SJSA1 (cell line): ENCODE measurements at places on chromosomes 3 and 15. TPM values are rescaled to one million over a fixed set of nuclear protein-coding genes. Genes with fewer than 3 reads are reported as not detected.

- no peaks in the 10 kb centered on the region for H3K36me3 ChIP-seq
- H3K27ac ChIP-seq = no peak overlapping the region
- no peak for DNase-seq
- no peaks in the 10 kb centered on the region for H3K27me3 ChIP-seq
These were observed 342.1 kb upstream of the LRRC3B start for GRCh38 chr3:26280517-26280916.

DNA sequence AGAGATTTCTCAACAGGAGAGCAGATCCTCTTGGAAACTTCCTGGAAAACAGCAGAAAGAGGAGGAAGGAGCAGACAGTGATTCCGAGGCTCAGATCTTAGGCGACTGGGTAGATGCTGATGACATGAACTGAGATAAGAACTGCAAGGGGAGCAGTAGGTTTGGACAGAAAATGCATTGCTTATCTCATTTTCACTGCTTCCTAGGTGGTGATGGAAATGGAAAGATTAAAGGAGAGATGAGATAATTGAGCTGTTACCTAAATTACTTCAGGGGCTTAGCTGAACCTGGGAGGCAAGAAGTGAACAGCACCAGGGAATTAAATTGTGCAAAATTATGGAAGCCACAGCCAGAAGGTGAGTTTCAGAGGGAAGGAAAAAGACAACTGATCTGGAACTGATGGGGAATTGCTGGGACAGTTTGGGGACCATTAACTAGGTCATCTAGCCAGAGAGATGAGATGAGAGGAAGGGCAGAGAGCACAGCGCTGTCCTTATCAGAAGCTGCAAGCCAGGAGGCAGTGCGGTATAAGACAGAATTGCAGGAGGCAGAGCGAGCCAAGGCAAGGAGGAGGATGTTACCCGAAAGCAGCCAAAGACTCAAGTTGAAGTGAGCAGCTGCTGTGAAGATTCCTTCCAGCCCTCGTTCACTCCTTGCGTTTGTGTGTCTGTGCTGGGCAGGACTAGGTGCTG, 140.4 kb downstream of the SRGAP3 start:
- no peaks in the 10 kb centered on the region for H3K36me3 ChIP-seq
- no peaks in the 10 kb centered on the region for H3K4me1 ChIP-seq
- no peaks in the 10 kb centered on the region for H3K27me3 ChIP-seq
- DNase-seq = no peak

GRCh38 chr3:32934150-32934742, 17.2 kb upstream of the CCR4 start:
- H3K27ac ChIP-seq = no peak overlapping the region
- no peaks in the 10 kb centered on the region for H3K27me3 ChIP-seq
- no peak overlapping the region for H3K4me3 ChIP-seq
- no peaks in the 10 kb centered on the region for H3K4me1 ChIP-seq
- H3K36me3 ChIP-seq = no peaks in the 10 kb centered on the region

DNA sequence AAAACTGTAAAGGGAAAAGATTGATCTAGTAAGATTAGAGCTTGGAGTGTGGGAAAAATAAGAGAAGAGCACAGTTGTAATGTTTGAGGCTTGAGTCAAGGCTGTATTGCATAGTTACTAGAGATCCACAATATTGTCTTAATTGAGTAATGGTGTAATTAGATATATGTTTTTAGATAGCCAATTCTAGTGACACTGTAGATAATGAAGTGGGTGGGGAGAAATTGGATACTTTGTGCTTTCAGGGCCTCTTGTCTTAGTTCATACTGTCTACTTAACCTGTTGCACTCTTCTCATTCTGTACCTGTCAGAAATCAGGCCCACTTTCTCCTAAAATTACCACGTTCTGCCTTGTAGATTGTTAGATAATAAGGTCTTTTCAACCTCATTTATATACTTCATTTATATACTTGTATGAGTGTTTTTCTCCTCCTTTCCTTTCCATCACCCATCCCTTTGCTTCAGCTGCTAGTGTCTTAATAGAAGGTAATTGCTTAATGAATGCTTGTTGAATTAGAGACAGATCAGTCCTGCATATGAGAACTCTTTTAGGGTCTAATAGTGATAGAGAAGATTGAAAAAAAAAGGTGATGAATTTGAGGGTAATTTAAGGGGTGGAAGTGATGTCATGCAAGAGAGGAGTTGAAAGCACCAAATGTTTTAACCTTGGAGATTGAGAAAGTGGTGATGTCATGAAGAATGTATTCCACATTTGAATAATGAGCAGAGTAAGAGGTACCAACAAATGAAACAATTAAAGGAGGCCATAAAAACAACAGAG, 32.0 kb downstream of the PIK3CA start:
- no peaks in the 10 kb centered on the region for H3K27me3 ChIP-seq
- H3K4me1 ChIP-seq = peaks cover 31% of the 10 kb centered on the region
- no peak for DNase-seq
- H3K27ac ChIP-seq = no peak overlapping the region
- no peak overlapping the region for H3K4me3 ChIP-seq

DNA sequence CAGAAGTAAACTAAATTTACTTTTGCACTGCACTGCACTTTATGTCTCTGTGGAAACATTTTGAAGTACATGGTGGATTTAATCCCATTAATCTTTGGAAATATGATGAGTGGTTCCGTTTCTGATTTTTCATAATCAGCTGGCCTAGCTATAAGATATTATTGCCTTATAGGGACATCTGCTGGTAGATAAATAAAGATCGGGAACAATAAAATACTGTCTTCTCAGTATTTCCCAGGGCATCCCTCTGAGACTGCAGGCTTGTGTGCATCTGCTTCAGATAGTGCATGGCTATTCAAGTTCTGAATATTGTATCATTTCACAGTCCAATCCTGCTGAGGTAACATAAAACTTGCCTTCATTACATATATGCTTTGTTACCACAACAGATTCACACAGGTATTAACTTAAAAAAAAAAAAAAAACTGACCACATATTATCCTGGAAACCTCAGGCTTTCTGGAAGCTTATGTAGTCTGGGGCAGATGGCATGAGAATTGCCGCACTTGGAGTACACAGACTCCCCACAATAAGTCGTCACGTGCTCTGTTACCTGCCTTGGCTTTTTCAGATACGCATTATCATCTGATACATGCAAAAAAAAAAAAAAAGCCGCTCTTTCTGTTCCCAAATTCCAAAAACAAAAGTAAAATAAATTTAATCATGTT, 330.8 kb upstream of the AGTR1 start:
- no peaks in the 10 kb centered on the region for H3K36me3 ChIP-seq
- H3K27me3 ChIP-seq = no peaks in the 10 kb centered on the region
- DNase-seq = no peak
- H3K4me3 ChIP-seq = no peak overlapping the region
- H3K27ac ChIP-seq = no peak overlapping the region

DNA sequence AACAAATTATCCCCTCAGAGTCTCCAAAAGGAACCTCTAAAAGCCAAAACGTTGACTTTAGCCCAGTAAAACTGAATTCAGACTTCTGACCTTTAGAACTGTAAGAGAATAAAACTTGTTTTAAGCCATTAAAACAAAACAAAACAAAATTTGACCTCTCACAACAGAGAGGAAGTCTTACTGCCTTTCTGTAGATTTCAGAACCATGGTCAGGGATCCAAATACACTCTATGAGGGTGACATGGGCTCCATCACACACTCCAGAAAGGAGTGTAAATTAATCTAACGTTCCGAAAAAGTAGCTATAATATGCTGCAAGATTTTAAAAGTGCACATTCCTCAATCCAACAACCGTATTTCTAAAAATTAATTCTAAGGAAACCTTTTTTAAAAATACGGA, 19.2 kb upstream of the RPL14 start:
- H3K27ac ChIP-seq = no peak overlapping the region
- no peaks in the 10 kb centered on the region for H3K4me1 ChIP-seq
- H3K36me3 ChIP-seq = no peaks in the 10 kb centered on the region
- no peaks in the 10 kb centered on the region for H3K27me3 ChIP-seq
- DNase-seq = no peak

DNA sequence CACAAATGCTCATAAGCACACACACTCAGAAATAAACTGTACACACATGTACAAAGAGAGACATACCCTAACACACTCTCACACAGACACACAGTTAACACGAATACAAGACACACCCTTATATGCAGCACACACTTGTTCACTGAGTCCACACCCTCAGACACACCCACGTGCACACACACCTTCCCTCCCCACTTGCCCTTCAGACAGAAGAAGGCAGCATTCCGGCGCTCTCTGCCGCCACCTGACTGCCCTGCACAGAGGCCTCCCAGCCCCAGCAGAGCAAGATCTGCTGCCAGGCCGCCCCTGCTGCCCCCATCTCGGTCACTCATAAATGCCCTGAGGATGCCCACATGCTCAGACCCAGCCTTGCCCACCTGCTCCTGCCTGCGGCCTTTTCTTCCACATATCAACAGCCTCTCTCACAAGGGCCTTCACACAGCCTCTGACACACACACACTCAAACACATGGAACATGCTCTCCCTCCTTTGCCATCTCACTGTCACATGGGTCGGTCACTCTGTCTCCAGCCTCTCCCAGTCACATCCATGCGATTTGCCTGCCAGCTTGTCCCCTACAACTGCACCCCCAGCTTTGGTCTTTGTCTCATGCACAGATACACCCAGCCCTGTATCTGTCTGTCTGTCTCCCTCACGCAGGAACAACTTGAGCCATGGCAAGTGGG, 71.1 kb downstream of the EPHB3 start:
- no peaks in the 10 kb centered on the region for H3K27me3 ChIP-seq
- no peaks in the 10 kb centered on the region for H3K36me3 ChIP-seq
- H3K4me3 ChIP-seq = no peak overlapping the region
- H3K4me1 ChIP-seq = peaks cover 15% of the 10 kb centered on the region
- H3K27ac ChIP-seq = no peak overlapping the region

- H3K27me3 ChIP-seq = no peaks in the 10 kb centered on the region
- H3K4me1 ChIP-seq = 0 out of 2 replicates have a peak, but pooled peaks cover 3% of the 10 kb centered on the region
- DNase-seq = peak; percentile 70
These were observed 5.8 kb upstream of the RPL29 start for GRCh38 chr3:52001443-52001974.

GRCh38 chr3:147757866-147758265, 348.7 kb downstream of the ZIC1 start:
- H3K27ac ChIP-seq = no peak overlapping the region
- no peaks in the 10 kb centered on the region for H3K36me3 ChIP-seq
- H3K4me1 ChIP-seq = no peaks in the 10 kb centered on the region

DNA sequence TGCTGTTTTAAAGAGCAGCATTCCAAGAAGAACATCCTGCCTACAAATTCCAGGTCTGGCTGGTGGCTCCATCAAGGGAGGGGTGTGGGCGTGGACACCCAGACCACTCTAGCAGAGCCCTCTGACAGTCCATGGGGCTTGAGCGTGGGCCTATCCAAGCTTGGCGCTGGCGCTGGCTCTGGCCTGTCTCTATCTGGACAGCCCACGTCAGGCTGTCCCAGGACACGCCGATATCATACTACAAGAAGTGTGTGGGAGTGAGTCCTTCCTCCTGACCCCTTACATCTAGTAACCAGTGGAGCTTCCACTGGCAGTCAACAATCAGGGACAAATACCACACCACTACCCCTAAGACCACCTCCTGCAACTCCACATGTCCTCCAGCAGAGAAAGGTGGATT, 17.1 kb upstream of the DUSP7 start:
- no peak for DNase-seq
- H3K27ac ChIP-seq = no peak overlapping the region
- no peaks in the 10 kb centered on the region for H3K27me3 ChIP-seq
- H3K4me3 ChIP-seq = no peak overlapping the region
- H3K36me3 ChIP-seq = peaks cover 18% of the 10 kb centered on the region

DNA sequence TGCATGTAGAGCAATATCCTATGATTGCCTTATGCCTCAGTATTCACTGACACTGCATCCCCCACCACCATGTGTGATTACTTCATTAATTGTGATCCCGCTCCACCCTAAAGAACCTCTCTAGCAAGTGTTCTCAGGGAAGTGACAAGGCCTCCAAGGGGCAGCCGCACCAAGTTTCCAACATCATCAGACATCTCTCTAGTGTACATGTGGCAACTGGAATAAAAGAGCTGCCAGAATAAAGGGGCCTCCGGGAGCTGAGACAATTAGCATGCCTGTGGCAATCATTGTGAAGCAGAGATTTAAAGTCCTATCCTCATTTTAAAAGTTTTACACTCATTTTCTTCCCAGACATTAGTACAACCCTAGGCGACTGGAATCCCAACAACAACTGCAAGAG, 902.1 kb upstream of the SEMA6D start:
- DNase-seq = no peak
- H3K36me3 ChIP-seq = no peaks in the 10 kb centered on the region
- no peak overlapping the region for H3K27ac ChIP-seq
- H3K4me3 ChIP-seq = no peak overlapping the region
- H3K27me3 ChIP-seq = no peaks in the 10 kb centered on the region

GRCh38 chr3:36443028-36443686, 62.9 kb downstream of the STAC start:
- DNase-seq = no peak
- peaks cover 37% of the 10 kb centered on the region for H3K4me1 ChIP-seq
- H3K4me3 ChIP-seq = no peak overlapping the region
- no peak overlapping the region for H3K27ac ChIP-seq
- peaks cover 9% of the 10 kb centered on the region for H3K36me3 ChIP-seq

ARPP21 gene
- total RNA-seq = not detected in 2 replicates

POPDC2 gene
- total RNA-seq = 0.97 TPM in 1 of 2 replicates, not detected in the other

CCR8 gene
- not detected in 2 replicates for total RNA-seq

ARHGAP11A gene
- total RNA-seq = 68.8 and 97.8 TPM in 2 replicates

SLC22A14 gene
- total RNA-seq = not detected in 2 replicates

DAPK2 gene
- total RNA-seq = 0.34 and 2.2 TPM in 2 replicates

LINGO1 gene
- not detected in 2 replicates for total RNA-seq

STRIT1 gene
- total RNA-seq = not detected in 2 replicates
